ENCODE measurements at places on chromosomes 11 and 22. TPM values are rescaled to one million over a fixed set of nuclear protein-coding genes. Genes with fewer than 3 reads are reported as not detected.

Gene ACRV1
- not detected for total RNA-seq

Gene FIBIN
- total RNA-seq, result 27.3 TPM

Gene C22orf31
- not detected for total RNA-seq

Gene VSIG10L2
- not detected for total RNA-seq

Gene SLC17A6
- not detected for total RNA-seq

Gene CACNA1I
- 0.32 TPM for total RNA-seq

Gene TOMM22
- total RNA-seq, result 51.6 TPM

Gene OR8U1
- total RNA-seq, result not detected

Gene VPREB1
- total RNA-seq, result not detected

Gene TMX2
- total RNA-seq, result 70.4 TPM

Gene TMEM191B
- 2.1 TPM for total RNA-seq

Gene ZC3H12C
- total RNA-seq, result 14.8 TPM

Gene PKNOX2
- total RNA-seq, result 17.8 TPM

Gene NTM
- total RNA-seq, result 3.7 TPM

Gene RBM4B
- 9.5 TPM for total RNA-seq

Gene RFPL3
- not detected for total RNA-seq

Gene CASP1
- total RNA-seq, result 106 TPM

Gene ARFGAP2
- total RNA-seq, result 92.9 TPM

Gene GPR83
- 0.12 TPM for total RNA-seq

Gene RBMXL2
- total RNA-seq, result not detected

Gene UEVLD
- total RNA-seq, result 24.0 TPM

Gene MUC5AC
- not detected for total RNA-seq

Gene XKR3
- total RNA-seq, result not detected

Gene KCNJ11
- total RNA-seq, result 6.3 TPM

Gene ENDOD1
- total RNA-seq, result 32.2 TPM

Gene AQP11
- 0.61 TPM for total RNA-seq

Gene CRYBA4
- total RNA-seq, result not detected

Gene NLRP6
- 1.7 TPM for total RNA-seq

Gene NUDT22
- total RNA-seq, result 47.8 TPM

Gene CCDC87
- 0.26 TPM for total RNA-seq

Gene ZNF74
- total RNA-seq, result 10.7 TPM

Gene SAA2
- total RNA-seq, result 4.2 TPM

Gene HTR3A
- total RNA-seq, result not detected

Gene SCUBE1
- total RNA-seq, result 36.0 TPM

Gene CHRNA10
- total RNA-seq, result 1.2 TPM

Gene SOX10
- total RNA-seq, result not detected

Gene PCSK7
- total RNA-seq, result 57.8 TPM

Gene MMP13
- not detected for total RNA-seq

Gene GAL3ST1
- 2.5 TPM for total RNA-seq

Gene RASGRP2
- total RNA-seq, result 27.6 TPM

Gene PIWIL4
- 2.9 TPM for total RNA-seq

Gene P2RX3
- total RNA-seq, result not detected

Gene SLC37A2
- 25.1 TPM for total RNA-seq

Gene KREMEN1
- total RNA-seq, result 23.3 TPM

Gene NXPE1
- total RNA-seq, result not detected

Gene IGLL5
- 12.3 TPM for total RNA-seq

Gene TUG1
- total RNA-seq, result 71.8 TPM

Gene YDJC
- 13.9 TPM for total RNA-seq

Gene SSTR3
- total RNA-seq, result not detected

Gene DDTL
- 2.5 TPM for total RNA-seq

Gene MOGAT2
- total RNA-seq, result not detected

Gene CCDC117
- 19.7 TPM for total RNA-seq

Gene MYOD1
- total RNA-seq, result not detected

Gene POU2AF3
- total RNA-seq, result 1.8 TPM

Gene HBG2
- 1.0 TPM for total RNA-seq

Gene FBLN1
- total RNA-seq, result 272 TPM

Gene NCR3LG1
- 5.6 TPM for total RNA-seq
